Choroid plexus epithelial cell (primary cell): ENCODE measurements at places on chromosomes 13 and 19.
A peak's percentile ranks its signal among the peaks of the same experiment; 100 is the strongest.

- DNase-seq, result no peak
These were observed 406.2 kb downstream of the KLF5 start for GRCh38 chr13:73464758-73465616.

- peak; percentile 22 for DNase-seq
These were observed 10.6 kb downstream of the SLC15A1 start for GRCh38 chr13:98741741-98742435.

GRCh38 chr19:30227012-30227621 lies 145.1 kb upstream of the ZNF536 start:
- no peak for DNase-seq

DNA sequence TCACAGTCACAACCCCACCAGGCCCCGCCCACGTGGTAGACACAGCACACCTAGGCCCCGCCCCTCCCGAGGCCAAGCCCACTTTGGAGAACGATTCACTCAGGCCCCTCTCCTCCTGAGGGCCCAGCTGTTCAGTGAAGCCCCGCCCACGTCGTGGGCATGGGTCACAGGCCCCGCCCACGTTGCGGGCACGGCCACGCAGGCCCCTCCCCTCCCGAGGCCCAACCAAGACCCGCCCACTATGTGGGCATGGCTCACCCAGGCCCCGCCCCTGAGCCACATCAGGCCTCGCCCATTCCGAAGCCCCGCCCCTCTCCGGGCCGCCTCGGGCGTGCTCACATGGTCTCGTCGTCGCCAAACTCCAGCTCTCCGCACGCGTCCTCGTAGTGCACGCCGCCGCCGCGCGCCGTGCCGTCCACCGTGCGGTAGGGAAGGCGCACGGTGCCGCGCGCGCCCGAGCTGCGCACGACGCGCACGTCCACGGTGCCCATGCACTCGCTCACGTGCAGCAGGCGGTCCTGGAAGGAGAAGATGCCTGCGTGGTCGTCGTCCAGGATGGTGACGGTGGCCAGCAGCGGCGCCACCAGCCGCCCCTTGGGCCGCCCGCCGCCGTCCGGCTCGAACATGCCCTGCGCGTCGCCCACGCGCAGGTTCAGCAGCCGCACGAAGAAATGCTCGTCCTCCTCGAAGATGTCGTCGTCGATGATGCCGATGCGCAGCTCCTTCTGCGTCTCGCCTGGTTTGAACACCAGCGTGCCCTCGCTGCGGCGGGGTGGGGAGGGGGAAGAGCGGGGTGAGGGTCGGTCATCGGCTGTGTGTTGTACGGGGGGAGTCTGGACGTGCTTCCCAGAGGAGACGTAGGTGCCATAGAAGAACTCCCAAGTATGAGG lies 24.0 kb downstream of the SLC8A2 start:
- DNase-seq, result no peak

GRCh38 chr19:49336482-49337266 lies 1.5 kb downstream of the CD37 start:
- no peak for DNase-seq

GRCh38 chr13:59823486-59823885 lies 340.2 kb downstream of the DIAPH3 start:
- peak; percentile 68 for DNase-seq

DNA sequence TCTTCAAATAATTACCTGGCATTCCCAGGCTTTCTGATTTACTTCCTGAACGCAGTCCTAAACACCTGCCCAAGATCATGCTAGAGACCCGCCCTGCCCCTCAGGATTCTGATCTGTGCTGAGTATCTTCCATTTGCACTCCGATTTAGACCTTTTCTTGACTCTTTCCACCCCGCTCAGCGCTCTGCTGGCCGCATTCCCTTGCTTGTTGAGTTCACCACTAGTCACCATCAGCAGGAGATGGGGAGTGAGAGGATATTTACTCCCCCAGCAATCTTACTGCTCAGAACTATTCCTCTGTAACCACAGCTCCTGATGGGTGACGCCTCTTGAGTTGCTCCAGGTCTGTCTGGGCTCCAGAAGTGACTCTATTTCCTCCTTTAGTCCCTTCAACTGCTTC lies 419.4 kb upstream of the MIR17HG start:
- DNase-seq, result no peak
